Activated CD4-positive, alpha-beta T cell treated with anti-CD3 and anti-CD28 coated beads, Interleukin-2, amount 10 ng/mL, durations not matched to agents 24 days and 14 days (primary cell): ENCODE measurements at places on chromosomes 13 and 19. TPM values are rescaled to one million over a fixed set of nuclear protein-coding genes. Genes with fewer than 3 reads are reported as not detected.

The RNF113B gene
- not detected in 2 replicates for total RNA-seq

The RFXAP gene
- total RNA-seq, result 18.0 and 20.9 TPM in 2 replicates

The ZNF497 gene
- total RNA-seq, result 0.79 and 1.1 TPM in 2 replicates

The ZNF440 gene
- 7.4 and 10.5 TPM in 2 replicates for total RNA-seq

The APOC4 gene
- total RNA-seq, result not detected in 2 replicates

The C19orf85 gene
- not detected in 2 replicates for total RNA-seq

The ZNF433 gene
- total RNA-seq, result 0.14 and 0.21 TPM in 2 replicates

The RAB20 gene
- total RNA-seq, result 2.8 and 3.2 TPM in 2 replicates

The FCAR gene
- not detected in 2 replicates for total RNA-seq

The C19orf33 gene
- total RNA-seq, result 0.52 TPM in 1 of 2 replicates, not detected in the other

The SERTM1 gene
- total RNA-seq, result 0.07 TPM in 1 of 2 replicates, not detected in the other

The TMED1 gene
- 17.6 and 22.4 TPM in 2 replicates for total RNA-seq

The MBD3L2 gene
- total RNA-seq, result not detected in 2 replicates

The KIR2DL3 gene
- total RNA-seq, result 0.12 TPM in 1 of 2 replicates, not detected in the other

The OR7A5 gene
- not detected in 2 replicates for total RNA-seq

The EXOC3L2 gene
- total RNA-seq, result not detected in 2 replicates

The PSG4 gene
- total RNA-seq, result not detected in 2 replicates

The ELSPBP1 gene
- not detected in 2 replicates for total RNA-seq

The CRB3 gene
- 0.26 and 0.33 TPM in 2 replicates for total RNA-seq

The SIGLEC8 gene
- total RNA-seq, result 0.09 and 0.16 TPM in 2 replicates

The CDX2 gene
- total RNA-seq, result not detected in 2 replicates

The AMH gene
- total RNA-seq, result 4.0 and 5.1 TPM in 2 replicates

The NPHS1 gene
- 0.28 TPM in 1 of 2 replicates, not detected in the other for total RNA-seq

The KLHL1 gene
- not detected in 2 replicates for total RNA-seq

The ZNF616 gene
- 6.1 and 7.1 TPM in 2 replicates for total RNA-seq

The FRY gene
- 1.8 and 2.8 TPM in 2 replicates for total RNA-seq

The MEIOSIN gene
- not detected in 2 replicates for total RNA-seq

The SLC10A2 gene
- total RNA-seq, result not detected in 2 replicates

The ZNF534 gene
- not detected in 2 replicates for total RNA-seq

The SULT2A1 gene
- not detected in 2 replicates for total RNA-seq

The RASAL3 gene
- 110 and 114 TPM in 2 replicates for total RNA-seq

The UBE2L5 gene
- not detected in 2 replicates for total RNA-seq

The CBY2 gene
- not detected in 2 replicates for total RNA-seq

The NLRP11 gene
- not detected in 2 replicates for total RNA-seq

The FOXA3 gene
- total RNA-seq, result 0.23 TPM in 1 of 2 replicates, not detected in the other

The ZNF682 gene
- 4.7 and 6.5 TPM in 2 replicates for total RNA-seq

The LIM2 gene
- total RNA-seq, result 0.24 TPM in 1 of 2 replicates, not detected in the other

The MYO16 gene
- not detected in 2 replicates for total RNA-seq
